CD4-positive, alpha-beta T cell treated with Interleukin-10 for 1 hour (primary cell): ENCODE measurements at places on chromosomes 7 and 10.

DNA sequence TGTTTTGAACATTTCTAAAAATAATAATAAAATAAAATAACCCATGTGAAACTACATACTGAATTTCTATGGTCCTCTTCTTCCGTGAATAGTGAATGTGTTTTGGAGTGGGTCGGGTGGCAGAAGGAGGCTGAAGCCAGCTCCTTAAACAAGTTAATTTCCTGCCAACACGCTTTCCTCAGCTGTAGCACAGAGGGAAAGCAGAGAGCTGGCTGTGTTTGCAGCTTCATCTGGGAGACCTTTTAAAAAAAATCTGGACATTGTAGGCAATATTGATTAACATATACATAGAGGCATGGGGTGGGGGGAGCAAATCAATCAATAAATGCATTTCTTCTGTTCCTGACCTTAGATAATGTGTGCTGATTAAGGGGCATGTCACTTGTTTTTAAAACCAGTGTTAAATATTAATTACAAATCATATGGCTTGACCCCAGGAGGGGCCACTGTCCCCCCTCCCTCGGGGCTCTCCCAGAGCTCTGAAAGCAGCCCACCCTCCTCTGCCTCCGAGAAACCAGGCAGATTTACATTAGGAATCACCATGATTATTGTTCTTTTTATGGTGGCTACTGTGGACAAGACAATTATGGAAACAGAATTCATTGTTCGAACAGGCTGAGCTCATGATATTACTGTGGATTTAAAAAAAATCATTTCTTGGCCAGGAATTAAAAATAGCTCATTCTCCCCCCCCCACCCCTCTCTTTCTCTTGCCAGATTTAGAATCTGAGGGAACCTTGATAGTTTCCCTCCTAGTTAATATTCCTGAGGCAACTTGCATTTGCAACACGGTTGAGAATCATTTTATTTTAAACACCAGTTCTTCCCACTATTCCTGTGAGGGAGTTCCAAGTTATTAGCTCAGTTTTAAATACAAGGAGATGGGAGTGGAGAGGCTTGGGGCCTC, 100.5 kb upstream of the CARD11 start:
- no peak for DNase-seq

DNA sequence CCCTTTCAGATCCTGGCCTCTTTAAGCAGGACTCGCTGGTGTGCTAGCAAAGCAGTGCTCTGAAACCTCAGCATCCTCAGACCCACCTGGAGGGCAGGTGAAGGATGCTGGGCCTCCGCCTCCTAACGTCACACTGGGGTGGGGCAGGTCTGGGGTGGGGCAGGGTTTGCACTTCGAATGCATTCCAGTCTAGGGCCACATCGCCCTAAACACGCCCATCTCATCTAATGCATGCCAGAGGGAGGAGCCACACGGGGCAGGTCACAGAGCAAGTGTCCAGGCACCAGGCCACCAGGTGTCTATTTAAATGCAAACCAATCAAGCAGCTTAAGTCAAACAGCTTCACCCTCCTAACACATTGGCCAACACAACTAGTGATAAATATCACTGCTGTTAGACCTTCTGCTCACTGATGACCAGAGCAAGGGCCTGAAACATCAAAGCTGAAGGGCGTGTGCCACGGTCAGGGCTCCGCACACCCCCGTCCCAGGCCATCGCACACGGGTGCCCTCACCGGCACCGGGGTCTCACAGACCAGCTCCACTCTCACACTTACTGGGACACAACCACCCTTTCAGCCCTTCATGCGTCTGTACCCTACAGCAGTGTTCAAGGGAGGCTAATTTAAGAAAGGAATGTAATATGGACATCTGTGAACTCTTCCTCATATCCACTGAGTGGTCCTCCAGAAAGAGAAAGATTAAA, 47.1 kb downstream of the DIP2C start:
- DNase-seq, result no peak

DNA sequence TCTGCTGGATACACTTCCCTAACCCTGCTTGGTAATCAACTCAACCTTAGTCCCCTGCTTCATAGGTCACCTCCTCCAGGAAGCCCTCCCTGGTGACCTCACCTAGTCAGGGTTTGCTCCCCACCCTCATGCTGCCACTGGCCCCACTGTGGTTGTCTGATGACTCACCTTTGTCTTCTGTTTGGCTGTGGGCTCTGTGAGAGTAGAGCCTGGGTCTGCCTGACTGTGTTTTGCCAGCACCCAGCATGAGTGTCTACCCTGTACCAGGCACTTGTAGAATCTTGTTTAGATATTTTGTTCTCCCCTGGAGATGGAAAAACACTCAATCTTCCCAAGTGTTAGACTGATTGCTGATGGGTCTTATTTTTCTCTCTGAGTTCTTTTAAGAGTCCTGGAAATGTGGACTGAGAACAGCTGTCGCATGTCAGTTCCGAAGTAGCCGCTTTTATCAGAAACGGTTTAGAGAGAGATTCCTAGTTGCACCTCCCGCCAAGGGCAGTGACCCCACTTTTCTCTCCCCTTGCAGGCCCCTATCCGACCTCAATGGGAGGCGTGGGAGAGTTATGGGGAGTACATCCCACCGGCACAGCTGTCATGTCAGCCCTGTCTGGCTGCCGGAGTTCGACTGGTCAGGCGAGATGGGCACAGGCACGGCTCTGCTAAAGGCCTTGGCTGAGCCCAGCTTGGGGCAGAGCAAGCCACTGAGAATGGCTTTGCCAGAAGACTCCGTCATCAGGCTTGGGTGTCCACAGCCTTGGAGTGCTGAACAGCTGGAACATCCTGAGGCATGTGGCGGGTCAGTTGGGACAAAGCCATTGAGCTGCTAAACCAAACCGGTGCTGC, 134.3 kb downstream of the GRK5 start:
- no peak for DNase-seq

- no peak for DNase-seq
These were observed 542.3 kb upstream of the MBL2 start for GRCh38 chr10:53314876-53315275.

- DNase-seq, result no peak
These were observed 282.5 kb upstream of the KLF6 start for GRCh38 chr10:4067531-4067930.

GRCh38 chr7:131827421-131827820, 271.0 kb upstream of the PODXL start:
- no peak for DNase-seq

DNA sequence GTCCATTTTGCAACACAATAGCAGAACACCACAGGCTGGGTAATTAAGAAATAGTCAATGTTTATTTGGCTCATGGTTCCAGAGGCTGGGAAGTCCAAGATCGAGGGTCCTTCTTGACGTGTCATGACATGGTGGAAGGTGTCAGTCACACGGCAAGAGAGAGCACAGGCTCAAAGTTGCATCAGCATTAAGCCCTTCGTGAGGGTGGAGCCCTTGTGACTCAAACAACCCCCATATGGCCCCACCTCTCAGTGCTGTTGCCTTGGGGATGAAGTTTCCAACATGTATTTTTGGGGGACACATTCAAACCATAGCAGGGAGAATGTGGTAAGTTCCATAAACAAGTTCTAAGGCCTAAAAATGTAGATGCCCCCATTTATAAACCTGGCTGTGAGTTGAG, 24.6 kb upstream of the GTPBP4 start:
- DNase-seq, result no peak

DNA sequence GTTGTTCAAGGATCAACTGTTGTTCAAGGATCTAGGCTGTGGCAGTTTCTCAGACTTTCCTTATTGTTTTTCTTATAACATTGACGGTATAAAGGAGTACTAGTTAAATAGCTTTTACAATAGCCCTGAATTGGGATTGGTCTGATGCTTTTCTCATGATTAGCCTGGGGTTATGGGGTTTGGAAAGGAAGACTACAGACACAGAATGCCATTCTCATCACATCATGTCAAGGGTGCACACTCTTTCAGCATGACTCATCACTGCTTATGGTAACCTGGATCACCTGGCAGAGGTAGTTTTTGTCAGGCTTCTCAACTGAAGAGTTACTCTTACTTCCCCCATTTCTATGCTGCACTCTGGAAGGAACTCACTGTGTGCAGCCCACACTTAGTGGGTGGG, 194.2 kb upstream of the NPSR1 start:
- no peak for DNase-seq

DNA sequence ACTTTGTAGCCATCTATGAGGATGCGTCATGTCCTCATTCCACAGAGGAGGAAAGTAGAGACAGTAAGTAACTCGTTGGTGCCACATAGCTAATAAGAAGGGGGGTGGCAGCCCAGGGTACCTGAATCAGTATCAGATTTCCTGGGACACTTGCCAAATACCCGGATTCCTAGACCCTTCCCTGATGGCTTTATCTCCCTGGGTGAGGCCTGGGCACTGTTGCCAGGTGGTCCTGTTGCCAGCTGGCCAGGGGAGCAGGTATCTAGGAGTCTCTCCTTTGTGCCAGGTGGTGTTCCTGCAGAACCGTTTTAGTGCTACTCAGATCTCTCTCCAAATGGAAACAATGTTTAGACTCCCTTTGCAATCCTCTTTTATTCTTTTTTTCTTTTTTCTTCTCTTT, 12.7 kb downstream of the SLC29A3 start:
- DNase-seq, result no peak

DNA sequence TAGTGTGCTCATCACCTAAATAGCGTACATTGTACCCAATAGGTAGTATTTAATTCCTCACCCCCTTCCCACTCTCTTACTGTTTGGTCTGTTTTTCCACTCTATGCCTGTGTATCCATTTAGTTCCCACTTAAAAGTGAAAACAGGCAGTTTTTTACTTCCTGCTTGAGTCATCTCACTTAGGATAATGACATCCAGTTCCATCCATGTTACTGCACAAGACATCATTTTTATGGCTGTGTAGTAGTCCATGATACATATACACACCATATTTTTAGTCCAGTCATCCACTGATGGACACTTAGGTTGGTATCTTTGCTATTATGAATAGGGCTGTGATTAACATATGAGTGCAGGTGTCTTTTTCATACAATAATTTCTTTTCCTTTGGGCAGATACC, 10.1 kb downstream of the STK17A start:
- DNase-seq, result no peak

DNA sequence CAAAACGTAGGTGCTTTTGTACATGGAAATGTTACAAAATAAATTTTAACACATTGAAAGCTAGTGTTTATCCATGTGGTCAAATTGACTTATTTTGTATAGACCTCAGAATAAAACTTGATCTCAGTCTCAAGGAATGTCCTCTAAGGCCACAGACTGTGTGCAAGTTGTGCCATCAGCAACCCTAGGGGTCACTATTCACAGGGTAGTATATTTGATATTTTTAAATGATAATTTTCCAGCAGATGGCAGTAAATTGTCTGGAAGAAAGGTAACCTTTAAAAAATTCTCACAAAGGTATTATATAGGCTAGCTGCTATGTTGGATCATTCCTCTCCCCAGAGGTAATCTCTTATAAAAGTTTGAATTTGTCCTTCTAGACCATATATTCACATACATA, 12.9 kb upstream of the SNX10 start:
- peak; percentile 52 for DNase-seq

GRCh38 chr7:54615537-54615936, 73.4 kb downstream of the VSTM2A start:
- DNase-seq, result no peak

DNA sequence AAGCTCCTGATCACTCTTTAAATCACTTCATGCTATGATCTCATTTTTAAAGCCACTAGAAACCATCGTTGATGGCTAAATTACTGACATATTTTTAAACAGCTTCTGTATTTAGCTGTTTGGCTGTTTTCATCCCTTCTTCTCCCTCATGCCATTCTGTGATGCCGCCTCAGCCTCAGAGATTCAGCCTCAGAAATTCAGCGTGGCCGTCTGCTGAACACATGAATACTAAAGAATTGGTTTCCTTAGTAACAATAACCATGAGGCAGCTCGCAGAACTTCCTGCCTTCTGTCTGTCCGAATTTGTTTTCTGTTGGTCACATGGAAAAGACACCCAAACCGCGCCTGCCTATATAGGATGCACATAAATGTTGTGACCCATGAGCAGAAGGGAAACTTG, 31.0 kb upstream of the FZD1 start:
- DNase-seq, result no peak

GRCh38 chr7:129907122-129907736, 45.5 kb downstream of the UBE2H start:
- DNase-seq, result peak; percentile 21

DNA sequence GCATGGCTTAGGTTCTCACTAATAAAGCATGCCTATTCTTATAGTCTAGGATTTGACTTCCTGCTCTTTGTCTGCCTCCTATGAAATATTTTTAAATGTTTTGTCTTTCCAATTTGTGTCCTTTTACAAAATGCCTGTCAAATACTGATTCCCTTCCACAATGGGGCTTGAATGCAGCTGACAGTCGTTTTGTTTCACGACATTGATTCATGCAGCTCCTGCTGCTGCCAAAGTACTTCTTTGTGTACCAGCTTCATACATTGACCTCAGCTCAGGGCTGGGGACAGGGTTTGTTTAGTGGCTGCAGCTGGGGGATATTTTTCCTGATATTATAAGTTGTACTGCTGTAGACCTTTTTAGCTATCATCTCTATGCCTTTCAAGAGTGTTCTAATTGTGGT, 371.9 kb upstream of the CHRM2 start:
- no peak for DNase-seq

GRCh38 chr10:49055221-49055849, 60.0 kb downstream of the VSTM4 start:
- no peak for DNase-seq

DNA sequence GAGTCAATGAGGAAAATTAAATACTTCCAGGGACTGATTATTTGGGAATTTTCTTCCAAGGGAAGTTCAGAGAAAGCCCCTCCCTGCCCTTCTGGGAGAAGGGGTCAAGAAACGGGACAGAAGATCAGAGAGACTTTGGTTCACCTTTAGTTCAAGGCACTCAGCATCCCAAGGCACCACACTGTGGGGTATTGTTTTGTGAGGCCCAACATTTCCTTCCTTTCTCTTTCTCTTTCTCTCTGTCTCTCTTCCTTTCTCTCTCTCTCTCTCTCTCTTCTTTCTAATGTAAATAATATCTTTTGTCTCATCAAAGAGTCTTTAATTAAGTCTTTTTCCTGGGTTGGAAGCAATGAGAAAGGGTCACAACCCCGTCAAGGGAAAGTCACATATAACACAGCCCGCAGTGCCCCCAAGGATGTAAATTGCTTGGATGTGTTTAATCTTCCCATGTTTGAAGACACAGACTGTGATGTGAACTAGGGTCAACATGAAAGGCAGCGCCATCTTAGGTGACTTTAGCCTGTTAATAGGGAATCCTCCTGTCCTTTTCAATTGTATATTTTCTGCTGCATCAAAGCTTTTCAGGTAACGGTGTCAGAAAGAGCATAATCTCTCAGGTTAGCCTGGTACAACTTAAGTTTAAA, 983.3 kb upstream of the C7orf33 start:
- DNase-seq, result no peak

- DNase-seq, result no peak
These were observed 70.7 kb downstream of the MACC1 start for GRCh38 chr7:20146451-20146850.

GRCh38 chr10:96560966-96561887, 25.6 kb downstream of the TM9SF3 start:
- DNase-seq, result no peak
